ENCODE measurements at places on chromosomes 3 and 15.

DNA sequence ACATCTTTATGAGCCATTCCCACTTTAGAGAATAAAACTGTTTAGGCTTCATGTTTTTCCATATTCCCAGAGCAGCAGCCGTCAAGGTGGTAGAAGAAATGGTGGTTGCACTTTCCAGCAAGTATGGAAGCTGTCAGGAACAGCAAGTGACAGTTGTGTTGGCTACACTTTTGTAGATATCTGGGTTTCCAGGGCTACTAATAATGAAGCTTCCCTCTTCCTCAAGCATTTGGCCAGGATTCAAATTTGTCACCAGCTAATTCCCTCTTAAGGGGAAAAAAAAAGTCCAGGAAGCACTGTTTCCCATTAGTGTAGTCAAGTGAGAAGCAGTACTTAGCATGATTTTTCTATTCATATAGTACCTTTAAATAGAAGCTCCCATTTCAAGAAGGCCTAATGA, 252.8 kb downstream of the IGSF11 start:
- DNase-seq: no peak

DNA sequence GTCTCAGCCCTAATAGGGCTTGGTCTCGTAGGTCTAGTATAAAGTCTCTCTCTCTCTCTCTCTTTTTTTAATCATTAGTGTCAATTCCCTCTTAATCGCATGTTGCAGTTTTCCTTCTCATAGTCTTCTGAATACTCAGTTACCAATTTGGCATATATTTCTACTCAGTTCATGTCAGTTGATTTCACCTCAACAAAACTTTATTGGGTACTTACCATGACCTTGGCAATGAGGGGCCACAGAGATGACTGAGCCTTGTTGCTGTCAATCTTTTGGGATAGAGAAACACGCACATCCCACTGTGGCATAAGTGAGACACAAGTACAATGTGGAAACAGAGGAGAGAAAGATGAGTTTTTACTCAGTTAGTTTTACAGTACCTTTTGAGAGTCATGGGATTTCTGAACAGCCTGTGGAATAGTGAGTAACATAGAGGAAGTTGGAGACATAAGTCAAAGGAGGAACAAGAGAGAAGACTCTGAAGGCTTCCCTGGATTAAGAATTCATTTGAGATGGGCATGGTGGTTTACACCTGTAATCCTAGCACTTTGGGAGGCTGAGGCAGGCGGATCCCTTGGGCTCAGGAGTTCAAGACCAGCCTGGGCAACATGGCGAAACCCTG, 150.2 kb upstream of the CBLB start:
- DNase-seq: no peak

DNA sequence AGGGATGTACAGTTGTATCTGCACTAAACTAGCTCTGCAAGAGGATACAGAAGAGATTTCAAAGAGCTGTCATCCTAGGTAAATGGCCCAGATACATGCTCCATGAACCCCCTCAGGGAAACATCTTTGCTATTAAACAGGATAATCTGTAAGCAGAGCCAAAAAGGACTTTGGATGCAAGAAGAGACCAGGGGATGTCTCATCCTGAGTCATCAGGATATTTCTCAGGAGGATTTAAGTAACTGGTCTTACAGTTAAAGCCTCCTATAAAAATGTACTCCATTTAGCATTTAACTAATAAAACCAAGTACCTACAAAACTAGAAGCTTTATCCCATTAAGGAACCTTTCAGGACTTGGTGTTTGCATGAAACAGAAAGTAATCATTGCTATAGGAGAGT, 48.2 kb upstream of the PHLDB2 start:
- no peak for DNase-seq

GRCh38 chr3:52288674-52289073, 1.0 kb downstream of the GLYCTK start:
- no peak for DNase-seq

- no peak for DNase-seq
Observed at GRCh38 chr3:187013159-187013716, 82.9 kb downstream of the ST6GAL1 start.

GRCh38 chr15:38535491-38536200, 29.0 kb downstream of the RASGRP1 start:
- no peak for DNase-seq

DNA sequence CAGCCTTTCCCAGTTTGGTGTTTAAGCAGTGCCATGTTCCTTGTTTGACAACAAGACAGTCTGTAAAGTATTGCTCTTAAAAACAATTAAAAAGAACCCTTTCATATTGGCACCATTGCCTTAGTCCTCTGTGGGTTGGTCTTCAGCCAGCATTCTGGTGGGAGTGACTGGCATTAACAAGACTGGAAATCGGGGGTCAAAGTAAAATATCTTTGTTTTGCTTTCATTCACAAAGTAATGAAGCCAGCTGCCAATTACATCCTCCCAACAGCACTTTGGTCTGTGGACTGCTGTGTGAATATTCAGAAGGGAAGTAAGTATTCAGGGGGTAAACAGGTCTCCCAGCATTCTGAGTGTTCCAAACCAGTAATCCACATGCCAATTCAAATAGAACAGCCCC, 8.3 kb upstream of the VILL start:
- no peak for DNase-seq
